Sciatic nerve (tissue), 2 donors: ENCODE measurements at places on chromosomes 5 and 9. TPM values are rescaled to one million over a fixed set of nuclear protein-coding genes. Genes with fewer than 3 reads are reported as not detected.

GRCh38 chr9:110936719-110937452 is 101.4 kb downstream of the LPAR1 start:
- DNase-seq = no peak

GRCh38 chr5:125868036-125868435 is 555.2 kb upstream of the GRAMD2B start:
- no peak for DNase-seq

Gene PCDHGB7
- total RNA-seq = 18.9 TPM

Gene KIF20A
- total RNA-seq = 0.67 TPM

GRCh38 chr9:137045294-137046087 is 486 bp downstream of the NPDC1 start:
- no peak for DNase-seq

- no peak for DNase-seq
These were observed 159.7 kb downstream of the PBX3 start for GRCh38 chr9:125906893-125907292.

Gene IFNK
- total RNA-seq = not detected

GRCh38 chr5:72522607-72523006 is 15.4 kb upstream of the ZNF366 start:
- DNase-seq = no peak

DNA sequence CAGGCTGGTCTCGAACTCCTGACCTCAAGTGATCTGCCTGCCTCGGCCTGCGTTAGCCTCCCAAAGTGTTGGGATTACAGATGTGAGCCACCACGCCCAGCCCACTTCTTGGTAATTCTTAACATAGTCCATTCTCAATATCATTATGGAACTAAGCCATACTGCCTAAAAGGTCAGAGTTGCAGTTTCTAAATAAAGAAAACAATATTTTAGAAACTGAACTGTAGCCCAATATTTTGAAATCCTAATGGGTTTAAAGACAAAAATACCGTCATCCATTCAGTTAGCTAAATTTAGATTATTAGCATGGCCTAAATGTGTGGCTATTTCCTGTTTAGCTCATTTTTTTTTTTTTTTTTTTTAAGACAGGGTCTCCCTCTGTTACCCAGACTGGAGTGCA is 99.5 kb downstream of the USP20 start:
- DNase-seq = no peak

Gene TCF7
- 8.5 TPM for total RNA-seq

- DNase-seq = no peak
These were observed 88.4 kb upstream of the GRAMD2B start for GRCh38 chr5:126334760-126335159.

GRCh38 chr5:34863946-34864345 is 25.0 kb downstream of the TTC23L start:
- no peak for DNase-seq

DNA sequence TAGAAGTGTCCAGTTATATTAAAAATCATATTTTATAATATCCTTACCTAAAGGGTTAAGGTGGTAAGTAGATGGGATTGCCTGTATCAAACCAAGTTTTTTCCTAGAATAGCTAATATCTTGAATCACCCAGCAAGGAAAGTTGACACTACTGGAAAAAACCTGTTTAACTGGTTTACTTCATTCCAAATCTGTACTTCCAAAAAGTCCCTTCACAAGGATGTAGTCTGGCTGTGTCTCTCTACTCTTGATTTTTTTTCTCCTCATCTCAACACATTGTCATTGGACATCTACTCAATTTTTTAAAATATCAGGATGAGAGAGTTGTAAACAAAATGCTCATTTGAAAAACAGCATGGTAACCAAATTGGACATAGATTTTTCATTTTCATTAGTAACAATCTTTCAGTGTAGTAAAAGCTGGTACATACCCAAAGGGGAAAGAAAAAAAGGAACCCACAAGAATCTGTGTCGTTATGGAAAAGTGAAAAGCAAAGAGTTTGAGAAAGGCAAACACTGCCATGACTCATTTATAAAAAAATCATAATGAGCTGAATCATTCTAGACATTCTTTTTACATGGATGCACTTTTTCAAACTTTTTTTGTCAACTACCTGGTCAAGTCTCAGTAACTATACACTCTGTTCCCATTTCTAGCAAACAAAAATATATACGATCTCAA is 173.5 kb downstream of the GLIS3 start:
- no peak for DNase-seq

DNA sequence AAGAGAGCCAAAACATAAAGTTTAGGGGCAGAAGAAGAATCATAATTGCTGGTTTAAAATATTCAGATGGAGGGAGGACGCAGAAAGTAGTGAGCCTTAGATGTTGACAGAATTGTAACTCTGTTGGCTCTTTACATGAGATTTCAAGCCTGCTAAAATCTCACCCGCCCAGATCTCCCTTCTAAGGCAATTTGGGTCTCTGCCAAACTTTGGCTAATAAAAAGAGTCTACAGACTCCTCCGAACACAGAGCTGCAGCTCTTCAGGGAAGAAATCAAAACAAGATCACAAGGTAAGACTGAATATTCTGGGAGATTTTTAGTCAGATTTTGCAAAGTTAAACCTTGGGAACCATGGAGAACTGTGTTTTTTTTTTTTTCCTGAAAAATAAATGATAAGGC is at the start of gene IL33:
Gene IL33, plus strand, starts transcription at position 246 of the 400 bp plus-strand sequence. CDS start 25,888 bp downstream, outside the sequence.
- no peak for DNase-seq

DNA sequence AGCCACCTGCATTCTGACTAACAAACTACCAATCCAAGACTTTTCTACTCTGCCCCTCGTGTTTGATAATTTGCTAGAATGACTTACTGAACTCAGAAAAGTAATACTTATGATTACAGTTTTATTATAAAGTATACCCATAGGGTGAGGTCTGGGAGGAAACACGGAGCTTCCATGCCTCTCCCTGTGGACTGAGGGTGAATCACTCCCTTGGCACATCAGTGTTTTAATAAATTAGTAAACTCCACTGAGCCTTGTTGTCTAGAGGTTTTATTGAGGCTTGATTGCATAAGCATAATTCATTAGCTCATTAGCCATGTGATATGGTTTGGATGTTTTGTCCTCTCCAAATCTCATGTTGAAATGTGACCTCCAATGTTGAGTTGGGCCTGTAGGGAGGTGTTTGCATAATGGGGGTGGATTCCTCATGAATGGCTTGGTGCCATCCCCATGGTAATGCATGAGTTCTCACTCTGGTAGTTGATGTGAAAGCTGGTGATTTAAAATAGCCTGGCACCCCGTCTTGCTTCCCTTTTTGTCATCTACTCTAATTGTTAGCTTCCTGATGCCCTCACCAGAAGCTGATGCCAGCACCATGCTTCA is 233.6 kb upstream of the TRPC7 start:
- DNase-seq = no peak

GRCh38 chr5:14136228-14136627 is 6.9 kb upstream of the TRIO start:
- DNase-seq = no peak

- DNase-seq = no peak
These were observed 4.2 kb upstream of the IRX2 start for GRCh38 chr5:2755681-2756171.

DNA sequence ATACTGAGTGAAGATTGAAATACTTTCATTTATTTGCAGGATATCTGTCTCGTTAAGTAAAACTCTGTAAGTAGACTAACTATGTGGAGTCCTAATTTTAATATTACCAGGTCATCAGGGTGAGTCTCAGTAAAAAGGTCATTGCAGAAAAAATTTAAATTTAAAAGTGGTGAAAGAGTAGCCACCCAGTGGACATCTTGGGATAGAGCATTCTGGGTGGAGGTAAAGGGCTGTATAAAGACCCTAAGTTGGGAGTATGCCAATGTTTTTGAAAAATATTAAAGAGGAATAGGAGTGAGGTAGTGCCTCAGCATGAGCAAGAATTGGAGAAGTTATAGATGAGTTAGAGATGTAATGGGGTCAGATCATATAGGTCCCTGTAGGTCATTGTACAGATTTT is 145.5 kb downstream of the HMHB1 start:
- no peak for DNase-seq

DNA sequence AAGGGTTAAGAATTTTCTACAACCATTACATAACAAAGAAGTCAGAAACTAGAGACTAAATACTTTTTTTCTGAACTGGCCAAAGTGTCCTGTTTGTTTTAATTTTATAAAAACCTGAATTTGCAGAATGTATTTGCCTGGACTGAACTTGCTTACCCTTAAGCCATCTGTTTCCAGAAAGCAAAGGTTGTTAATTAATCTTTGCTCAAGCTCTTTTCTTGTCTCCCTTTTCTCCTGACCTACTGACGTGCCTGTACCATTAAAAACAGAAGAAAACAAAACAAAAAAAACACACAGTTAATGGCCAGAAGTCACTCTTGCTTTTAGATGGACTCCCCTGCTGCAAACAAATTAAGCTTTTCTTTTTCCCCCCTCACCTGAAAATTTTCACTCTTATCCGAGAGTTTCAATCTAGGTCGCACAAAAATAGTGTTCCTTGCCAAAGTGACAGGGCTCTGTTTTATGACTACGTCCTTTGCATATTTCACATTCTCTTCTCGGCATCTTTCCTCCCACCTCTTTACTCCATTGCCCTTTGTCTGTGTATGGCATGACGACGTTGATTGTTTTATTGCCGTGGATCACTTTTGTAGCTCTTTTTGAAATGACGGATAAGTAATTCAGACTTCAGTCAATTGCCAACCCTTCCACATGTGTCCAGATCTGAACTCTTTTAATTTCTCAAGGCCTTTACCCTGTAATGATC is 333.8 kb upstream of the GRIN3A start:
- DNase-seq = no peak

Gene SPAG8
- 6.3 TPM for total RNA-seq

- DNase-seq = no peak
These were observed 378.5 kb downstream of the MLLT3 start for GRCh38 chr9:20243841-20244240.

- no peak for DNase-seq
These were observed 59.2 kb downstream of the NSUN2 start for GRCh38 chr5:6573651-6574101.

Gene CDC25C
- not detected for total RNA-seq

DNA sequence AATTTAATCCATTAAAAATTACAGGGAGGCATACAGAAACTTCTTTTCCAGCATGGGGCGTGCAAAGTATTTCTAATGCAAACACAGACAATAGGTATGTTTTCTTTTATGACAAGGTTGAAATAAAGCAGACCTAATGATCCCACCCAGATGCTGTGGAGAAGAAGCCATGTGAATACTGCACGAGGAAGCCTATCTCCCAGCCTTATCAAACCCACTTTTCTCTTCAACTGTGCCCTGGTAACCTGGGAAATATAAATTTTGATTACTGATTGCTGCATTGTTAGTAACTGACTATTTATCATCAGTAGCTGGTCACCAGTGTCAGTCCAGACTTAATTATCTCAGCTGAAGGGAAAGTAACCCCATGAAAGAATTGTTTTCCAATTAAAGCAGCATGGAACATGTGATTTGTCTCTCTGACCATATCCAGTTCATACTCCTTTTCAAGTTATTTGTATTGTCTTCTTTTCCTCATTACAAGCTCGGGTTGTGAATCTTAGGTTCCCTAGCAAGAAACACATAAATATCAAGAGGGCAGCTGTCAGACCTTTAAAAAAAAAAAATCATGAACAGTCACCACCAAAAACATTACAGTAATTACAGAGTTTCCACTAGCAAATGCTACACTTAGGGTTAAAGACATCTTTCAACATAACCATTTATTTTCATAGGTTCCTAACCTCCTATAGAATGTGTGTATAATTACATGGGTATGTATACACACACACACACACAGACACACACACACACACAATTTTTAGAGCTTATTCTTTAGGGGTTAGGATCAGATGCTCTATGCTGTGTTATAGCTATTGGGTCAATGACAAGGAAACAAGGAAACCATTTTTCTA is 50.3 kb downstream of the SEMA6A start:
- no peak for DNase-seq

Gene LECT2
- not detected for total RNA-seq

GRCh38 chr9:111020594-111020993 is 17.7 kb downstream of the LPAR1 start:
- DNase-seq = no peak

Gene NRARP
- total RNA-seq = 18.5 TPM

GRCh38 chr5:174723979-174724483 is 351 bp upstream of the MSX2 start:
- DNase-seq = no peak

- DNase-seq = no peak
These were observed 9.6 kb downstream of the GPX3 start for GRCh38 chr5:151030056-151030336.

- DNase-seq = peak; percentile 80
These were observed 74.2 kb downstream of the SHB start for GRCh38 chr9:37994639-37995347.

DNA sequence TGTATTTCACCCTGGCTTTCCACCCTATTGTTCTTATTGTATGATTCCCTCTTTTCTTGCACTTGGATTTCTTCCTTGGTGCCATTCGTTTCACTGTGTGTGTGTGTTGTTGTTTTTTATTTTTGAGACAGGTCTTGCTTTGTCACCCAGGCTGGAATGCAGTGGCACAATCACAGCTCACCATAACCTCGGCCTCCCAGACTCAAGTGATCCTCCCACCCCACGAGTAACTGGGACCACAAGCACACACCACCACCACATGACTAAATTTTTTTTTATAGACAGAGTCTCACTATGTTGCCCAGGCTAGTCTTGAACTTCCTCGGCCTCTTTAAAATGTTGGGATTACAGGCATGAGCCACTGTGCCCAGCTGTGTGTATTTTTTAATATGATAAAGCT is 72.0 kb downstream of the MLLT3 start:
- DNase-seq = no peak

Gene F2RL2
- total RNA-seq = 0.89 TPM

Gene CXCL14
- total RNA-seq = 184 TPM

- DNase-seq = no peak
These were observed 152.2 kb downstream of the NR2F1-AS1 start for GRCh38 chr5:93428868-93429267.
